ENCODE measurements at places on chromosomes 1 and 21.

DNA sequence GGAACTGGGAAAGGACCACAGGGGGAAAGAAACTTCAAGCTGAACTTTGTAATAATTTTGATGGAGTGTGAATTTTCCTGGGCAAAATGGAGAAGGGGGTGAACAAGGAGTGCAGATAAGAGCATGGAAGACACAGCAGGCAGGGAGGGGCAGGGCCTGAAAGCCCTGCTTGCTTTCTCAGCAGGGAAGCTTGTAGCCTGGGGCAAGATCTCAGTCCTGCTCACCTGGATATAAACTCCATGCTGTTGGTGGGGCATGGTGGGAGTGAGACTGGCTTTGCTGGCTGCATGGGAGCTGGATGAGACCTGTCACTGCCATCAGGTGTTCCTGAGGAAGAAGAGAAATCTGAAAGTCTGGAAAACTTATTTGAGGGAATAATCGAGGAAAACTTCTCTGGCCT is 58.7 kb upstream of the RC3H1 start:
- DNase-seq, result no peak

GRCh38 chr1:153790966-153791647 is 15.9 kb downstream of the SLC27A3 start:
- peak; percentile 94 for DNase-seq

DNA sequence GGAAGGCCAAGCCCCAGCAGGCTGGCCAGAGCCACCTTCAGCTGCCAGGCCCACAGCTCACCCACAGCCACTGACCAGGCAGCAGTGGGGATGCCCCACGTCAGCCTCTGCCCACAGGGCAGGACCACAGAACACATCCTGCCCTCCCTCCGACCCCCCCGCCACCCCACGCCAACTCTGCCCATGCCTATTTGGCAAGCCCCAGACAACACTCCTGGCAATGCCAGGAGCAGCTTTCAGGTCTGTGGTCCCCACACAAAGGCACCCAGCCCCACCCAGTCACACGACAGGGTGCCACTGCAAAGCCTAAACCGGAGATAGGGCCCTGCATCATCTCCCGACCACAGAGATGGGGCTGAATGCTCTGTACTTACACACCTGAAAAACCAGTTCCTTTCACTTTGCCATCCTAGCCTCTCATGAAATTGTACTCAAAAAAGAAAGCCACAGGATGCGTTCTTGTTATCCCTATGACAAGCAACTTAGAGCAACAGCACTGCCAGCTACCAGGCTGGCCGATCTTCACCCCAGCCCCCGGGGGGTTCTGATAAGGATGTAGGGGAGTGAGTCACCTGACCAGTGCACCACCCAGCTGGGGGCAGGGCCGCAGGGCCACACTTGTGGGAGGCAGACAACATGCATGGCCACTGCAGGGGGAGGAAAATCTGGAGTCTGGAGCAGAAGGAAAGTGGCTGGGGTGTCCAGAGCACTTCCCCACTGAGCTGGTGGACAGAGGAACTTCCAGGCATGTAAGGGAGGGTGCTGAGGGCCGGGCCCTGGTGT is 36.2 kb downstream of the UBE2G2 start:
- DNase-seq, result no peak

GRCh38 chr1:7811476-7811875 is 27.4 kb downstream of the PER3 start:
- DNase-seq, result no peak

- no peak for DNase-seq
Measured at GRCh38 chr1:222127526-222128152, 385.8 kb upstream of the DUSP10 start.

DNA sequence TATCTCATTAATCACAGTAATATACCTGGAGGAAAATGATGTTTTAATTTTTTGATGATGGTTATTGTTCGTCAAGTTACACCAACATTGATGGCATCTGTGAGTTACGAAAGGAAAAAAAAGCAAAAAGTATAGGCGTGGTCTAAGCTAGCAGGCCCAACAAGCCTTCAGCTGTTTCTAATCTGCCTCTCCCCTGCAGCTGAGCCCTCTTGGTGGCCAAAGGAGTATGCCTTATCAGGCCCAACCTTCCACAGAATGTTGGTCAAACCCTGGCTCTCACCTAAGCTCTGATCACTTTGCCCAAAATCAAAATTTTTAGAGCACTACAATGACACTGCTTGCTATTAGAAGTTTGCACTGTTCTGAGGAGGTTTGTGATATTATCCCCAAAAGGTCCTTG is 4.9 kb downstream of the C1orf105 start:
- no peak for DNase-seq

DNA sequence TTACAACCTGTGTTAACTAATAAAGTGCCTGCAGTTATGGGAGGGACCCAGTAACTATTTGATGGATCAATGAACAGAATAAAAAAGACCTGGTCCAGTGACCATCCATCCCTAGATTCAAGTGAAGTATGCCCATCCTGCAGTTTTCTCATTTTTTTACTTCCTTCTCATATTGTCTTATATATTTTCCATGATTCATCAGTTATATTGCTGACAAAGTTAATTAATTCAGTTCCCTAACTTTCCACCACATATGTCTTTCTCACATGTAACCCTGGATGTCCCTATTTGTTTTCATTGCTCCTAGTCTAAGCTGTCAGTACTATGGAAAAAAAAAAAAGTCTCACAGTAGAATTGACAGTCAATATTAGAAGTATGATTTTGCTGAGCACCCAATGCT is 64.3 kb downstream of the ITGB3BP start:
- DNase-seq, result no peak

GRCh38 chr1:237324226-237324625 is 282.2 kb downstream of the RYR2 start:
- DNase-seq, result no peak
